ENCODE measurements at places on chromosomes 11 and 22.

DNA sequence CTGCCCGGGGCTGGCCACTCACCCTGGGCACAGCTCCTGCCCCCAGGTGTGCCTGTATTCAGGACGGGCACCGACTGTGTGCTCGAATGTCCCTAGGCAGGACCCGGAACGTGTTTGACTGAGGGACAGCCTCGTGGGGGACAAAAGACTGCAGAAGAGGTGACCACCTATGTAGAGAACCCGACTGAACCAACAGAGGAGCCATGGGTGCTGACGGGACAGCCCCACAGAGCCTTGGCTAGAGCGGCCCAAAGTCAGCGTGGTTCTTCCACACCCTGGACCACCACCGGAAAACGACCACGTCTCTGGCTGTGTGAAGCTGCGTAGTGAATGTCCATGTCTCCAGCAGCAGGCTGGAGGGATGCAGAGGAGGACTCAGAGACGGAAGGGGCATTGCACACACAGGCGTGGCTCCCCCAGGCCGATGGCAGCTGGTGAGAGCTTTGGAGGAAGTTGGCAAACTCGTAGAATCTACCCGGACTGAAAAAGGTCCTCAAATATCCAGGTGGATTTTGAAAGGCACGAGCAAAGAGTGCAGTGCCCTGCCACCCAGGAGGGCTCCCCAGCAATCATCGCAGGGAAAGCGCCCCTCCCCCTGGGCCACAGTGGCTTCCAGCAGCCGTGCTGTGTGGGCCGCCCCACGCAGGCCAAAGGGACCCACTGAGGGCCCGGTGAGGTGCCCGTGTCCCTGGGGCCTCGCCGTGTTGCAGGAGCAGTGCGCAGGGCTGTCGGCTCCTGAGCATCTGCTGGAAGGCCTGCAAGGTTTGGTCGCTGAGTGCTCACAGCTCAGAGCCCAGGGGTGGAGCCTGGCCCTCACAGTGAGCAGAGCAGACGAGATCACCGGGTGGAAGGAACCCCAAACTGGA lies 17.5 kb upstream of the MUC5B start:
- DNase-seq: no peak

DNA sequence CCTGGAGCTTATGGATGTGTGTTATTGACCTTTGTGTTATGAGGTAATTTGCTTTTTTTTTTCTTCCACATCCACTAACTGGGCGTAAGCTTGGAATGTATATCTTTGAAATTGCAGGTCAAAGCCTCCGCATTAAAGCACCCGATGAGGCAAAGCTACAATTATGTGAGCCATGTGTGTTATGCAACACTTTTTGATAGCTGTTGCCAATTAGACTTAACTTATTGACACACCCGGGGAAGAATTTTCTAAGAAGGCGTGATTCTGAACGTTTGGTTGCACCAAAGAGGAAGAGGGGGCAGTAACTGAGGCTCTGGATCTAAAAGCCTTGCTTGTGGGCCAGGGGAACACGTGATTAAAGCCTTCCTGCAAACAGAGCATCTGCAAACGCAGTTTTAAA lies 610 bp upstream of the TEX12 start:
- DNase-seq: no peak

GRCh38 chr11:57421066-57421465 lies 5.9 kb downstream of the SLC43A3 start:
- DNase-seq: no peak

DNA sequence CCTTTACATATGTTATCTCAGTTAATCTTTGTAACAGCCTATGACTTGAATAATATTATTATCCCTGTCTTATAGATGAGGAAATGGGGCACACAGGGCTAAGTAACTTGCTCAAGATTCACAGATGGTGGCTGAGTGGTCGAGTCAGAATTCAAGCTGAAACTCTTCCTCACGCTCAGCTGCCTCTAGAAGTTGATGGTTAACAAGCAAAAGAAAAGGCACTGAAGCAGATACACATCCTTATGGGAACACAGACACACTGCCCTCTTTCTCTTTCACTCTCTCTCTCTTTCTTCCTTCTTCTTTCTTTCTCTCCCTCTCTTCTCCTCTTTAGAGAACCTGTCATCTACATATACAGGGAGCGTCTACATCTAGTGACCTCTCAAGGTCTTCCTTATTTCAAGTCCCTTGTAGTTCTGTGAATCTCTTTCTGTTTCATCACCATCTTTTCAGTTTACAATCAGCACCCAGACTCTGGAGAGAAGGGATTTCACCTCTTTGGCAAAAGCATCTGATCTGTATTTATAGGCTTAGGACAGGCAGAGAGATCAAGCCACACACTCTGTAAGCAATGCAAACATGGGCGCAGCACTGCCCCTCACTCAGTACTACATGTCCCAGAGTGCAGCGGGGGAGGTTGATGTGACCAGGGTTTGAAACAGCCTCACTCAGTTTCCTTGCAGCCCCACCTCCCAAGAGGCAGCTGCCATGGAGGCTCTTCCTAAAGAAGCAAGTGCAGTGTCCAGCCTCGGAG lies 75.7 kb downstream of the GRAMD1B start:
- no peak for DNase-seq

DNA sequence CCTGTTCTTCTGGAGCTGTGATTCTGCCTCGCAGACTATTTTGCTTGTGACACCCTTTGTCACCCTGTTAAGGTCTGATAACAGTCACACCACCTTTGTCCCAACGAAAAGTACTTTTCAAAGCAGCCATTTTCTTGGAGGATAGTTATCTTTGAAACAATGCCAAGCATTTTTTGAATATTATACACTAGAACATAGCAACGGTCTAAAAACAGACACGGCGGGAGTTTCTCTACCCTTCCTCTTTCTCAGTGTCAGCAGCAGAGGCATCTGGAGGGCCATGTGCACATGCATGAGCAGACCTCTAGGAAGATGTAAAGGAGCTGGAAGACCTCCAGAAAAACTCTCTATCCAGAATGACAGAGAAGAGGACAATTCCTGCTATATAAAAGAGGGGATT lies 86.5 kb downstream of the TRPC6 start:
- no peak for DNase-seq

GRCh38 chr11:125402435-125402834 lies 93.6 kb downstream of the FEZ1 start:
- DNase-seq: no peak

DNA sequence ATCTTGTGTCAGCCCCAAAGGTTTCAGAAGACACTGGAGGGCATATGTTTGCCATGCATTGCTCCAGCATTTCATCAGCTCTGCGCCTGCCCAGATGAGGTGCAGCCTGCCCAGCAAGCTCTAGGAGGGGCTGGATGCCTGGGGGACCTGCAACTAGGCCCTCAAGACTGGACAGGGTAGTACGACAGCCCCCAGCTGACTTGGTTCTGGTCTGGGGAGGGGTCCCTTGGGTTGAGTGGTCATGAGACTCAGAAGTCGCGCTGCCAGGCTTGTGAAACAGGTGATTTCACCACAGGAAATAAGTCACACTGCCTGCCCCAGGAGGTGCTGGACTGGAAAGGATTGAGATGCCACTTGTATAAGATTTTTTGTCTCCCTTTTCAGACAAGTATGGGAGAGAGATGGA lies 23.4 kb downstream of the TPBGL start:
- DNase-seq: no peak

GRCh38 chr11:16933756-16934603 lies 80.2 kb downstream of the PLEKHA7 start:
- DNase-seq: peak; percentile 50

DNA sequence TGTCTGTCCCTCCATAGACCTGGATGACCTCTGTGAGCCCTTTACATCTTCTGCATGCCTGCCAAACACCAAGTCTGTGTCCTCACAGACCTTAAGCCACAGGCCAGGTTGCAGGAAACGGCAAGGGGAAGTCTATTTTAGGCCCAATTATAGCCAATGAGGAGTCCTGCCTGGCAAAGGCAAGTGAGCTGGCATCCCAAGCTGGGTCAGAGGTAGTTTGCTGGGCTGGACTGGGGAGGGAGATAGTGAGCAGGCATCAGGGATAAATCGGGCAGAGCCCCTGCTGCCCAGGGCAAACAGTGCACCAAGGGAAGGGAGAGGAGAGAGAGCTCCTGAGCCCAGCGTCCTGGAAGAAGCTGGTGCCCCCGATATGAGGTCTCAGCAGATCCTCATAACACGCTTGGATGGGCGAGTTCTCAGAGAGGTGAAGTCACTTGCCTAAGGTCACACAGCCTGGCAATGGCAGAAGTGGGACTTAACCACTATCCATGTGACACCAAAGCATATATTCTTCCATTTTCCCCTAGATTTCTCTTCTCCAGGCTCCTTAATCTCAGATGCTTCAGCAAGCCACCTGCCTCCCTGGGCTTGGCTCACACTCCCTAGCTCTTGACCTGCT lies 3.7 kb upstream of the RELT start:
- DNase-seq: no peak

- no peak for DNase-seq
These were observed 12.4 kb downstream of the SEC14L3 start for GRCh38 chr22:30459181-30460052.

DNA sequence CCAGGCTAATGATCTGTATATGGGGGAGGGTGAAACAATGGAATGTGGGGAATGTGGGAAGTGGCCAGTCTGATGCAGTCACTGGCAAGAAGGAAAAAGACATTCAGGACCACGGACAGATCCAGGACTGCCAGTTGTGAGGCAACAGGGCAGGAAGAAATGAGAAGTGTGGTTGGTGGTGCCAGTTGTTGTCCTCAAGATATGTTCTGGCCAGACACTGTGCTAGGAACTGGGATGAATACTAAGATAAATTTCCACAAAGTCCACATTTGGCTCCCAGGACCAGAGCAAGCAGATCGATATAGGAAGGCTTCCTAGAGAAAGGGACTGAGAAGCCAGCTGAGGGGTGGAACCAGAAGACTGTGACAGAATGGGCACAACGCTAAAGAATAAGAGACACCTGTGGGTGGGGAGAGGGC lies 6.8 kb upstream of the TPBGL start:
- no peak for DNase-seq

DNA sequence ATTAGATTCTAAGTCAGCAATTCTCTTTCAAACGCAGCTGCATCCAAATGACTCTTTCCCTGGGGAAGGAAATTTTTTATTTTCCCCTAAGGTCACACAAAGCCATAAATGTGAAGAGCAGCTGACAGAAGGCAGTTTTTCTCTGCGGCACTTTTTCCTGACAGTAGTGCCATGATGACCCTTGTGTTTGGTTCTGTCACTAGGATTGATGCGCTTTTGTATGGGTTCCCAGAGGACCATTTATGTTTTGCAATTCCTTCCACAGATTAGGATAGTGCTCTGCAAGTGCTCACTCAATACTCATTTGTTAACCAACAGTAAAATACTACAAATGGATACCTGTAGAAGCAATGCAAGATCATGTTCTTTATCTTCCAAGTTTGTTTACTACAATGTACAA lies 359.6 kb upstream of the CTSC start:
- no peak for DNase-seq

DNA sequence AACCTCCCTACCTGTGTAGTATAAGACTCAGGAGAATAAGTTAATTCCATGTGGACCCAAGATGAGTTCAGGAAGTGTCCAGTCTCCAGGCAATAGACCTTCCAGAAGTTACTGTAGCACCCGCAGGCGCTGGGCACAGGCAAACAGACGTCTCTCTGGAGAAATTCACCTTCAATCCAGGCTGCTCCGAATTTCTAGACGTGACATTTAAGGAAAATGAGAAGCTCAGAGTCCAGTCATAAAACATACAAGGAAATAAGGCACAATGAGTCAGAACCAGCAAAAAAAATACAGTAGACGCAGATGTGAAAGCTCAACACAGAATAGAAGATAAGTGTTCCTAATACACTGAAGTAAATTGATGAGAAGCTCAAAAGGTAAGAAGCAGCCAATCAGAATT lies 14.2 kb downstream of the NADSYN1 start:
- DNase-seq: no peak

GRCh38 chr22:20238536-20238900 lies 29.6 kb downstream of the RTN4R start:
- DNase-seq: peak; percentile 58

DNA sequence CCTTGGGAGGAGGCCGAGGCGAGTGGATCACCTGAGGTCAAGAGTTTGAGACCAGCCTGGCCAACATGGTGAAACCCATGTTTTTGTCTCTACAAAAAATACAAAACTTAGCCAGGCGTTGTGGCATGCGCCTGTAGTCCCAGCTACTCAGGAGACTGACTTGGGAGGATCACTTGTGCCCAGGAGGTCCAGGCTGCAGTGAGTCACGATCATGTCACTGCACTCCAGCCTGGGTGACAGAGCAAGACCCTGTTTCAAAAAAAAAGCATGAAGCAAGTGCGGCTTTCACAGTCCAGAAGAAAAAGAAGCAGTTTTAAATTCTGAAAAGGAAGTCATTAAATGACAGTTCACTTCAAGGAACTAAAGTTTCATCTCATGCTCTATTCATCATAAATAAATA lies 7.1 kb upstream of the LTO1 start:
- no peak for DNase-seq

DNA sequence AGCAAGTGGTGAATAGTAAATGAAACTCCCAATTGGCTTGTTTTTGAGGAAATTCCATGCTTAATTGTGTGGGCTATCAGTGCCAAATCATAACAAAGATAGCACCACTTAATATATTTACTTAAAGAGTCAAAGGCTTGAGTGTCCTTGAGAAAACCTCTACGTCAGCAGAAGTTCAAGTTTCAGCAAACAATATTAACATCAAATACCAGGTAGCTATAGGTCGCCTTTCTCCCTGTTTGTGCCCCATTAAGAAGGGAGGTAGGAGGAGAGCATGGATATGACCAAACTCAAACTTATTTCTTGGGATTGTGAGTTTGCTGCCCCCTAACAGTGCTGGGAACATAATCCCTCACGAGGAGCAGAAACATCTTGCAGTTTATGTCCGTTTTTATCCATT lies 105.6 kb upstream of the SYN3 start:
- no peak for DNase-seq

DNA sequence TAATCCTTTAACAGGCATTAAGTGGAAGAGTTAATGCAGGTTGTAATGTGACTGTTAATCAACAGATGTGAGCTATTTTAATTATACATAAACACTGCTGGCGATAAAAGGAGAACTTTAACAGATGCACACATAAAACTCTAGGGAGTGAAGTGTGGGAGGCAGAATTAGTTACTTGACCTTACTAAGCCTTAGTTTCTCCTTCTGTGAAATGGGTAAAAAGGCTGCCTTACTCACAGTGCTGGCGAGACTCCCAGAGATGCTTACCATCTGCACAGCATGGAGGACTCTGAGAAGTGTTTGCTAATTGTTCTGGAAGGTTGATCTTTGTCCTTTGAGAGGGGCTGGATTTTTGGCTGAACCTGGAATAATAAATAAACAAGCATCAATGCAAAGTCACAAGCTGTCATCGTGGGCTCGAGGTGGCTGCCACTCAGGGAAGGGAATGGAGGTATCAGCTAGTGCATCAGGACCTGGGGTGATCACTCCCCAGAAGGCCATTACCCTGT lies 58.6 kb upstream of the MPEG1 start:
- DNase-seq: no peak

DNA sequence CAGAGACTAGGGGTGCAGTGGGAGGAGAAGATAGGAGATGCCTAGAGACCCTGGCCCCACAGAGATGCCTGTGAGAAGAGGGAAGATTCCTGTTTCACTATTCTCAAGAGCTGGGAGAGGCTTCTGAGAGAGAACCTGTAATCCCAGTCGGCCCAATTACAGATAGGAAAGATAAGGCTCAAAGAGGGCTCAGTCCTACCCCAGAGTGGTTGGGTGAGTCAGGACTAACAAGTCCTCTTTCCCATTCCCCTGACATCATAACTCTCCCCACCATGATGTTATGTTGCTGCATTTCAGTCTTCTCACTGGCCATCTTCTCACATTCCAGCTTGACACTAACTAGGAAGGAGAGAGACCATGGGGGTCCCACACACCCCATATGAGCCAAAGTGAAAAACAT lies 17.9 kb downstream of the ARHGEF12 start:
- no peak for DNase-seq

Measured in left ventricle myocardium superior (tissue), 1 donor.